ENCODE measurements at places on chromosomes 11 and 22.

- no peak for DNase-seq
- H3K4me3 ChIP-seq = no peak overlapping the region
- no peaks in the 10 kb centered on the region for H3K36me3 ChIP-seq
- H3K27me3 ChIP-seq = no peaks in the 10 kb centered on the region
- no peaks in the 10 kb centered on the region for H3K4me1 ChIP-seq
These were observed 573.6 kb downstream of the BUD13 start for GRCh38 chr11:116199182-116199581.

GRCh38 chr11:61349189-61349751 lies 12.4 kb downstream of the CYB561A3 start:
- H3K4me3 ChIP-seq = no peak overlapping the region
- H3K4me1 ChIP-seq = no peaks in the 10 kb centered on the region
- no peak for DNase-seq
- no peak overlapping the region for H3K27ac ChIP-seq
- peaks cover 64% of the 10 kb centered on the region for H3K36me3 ChIP-seq

DNA sequence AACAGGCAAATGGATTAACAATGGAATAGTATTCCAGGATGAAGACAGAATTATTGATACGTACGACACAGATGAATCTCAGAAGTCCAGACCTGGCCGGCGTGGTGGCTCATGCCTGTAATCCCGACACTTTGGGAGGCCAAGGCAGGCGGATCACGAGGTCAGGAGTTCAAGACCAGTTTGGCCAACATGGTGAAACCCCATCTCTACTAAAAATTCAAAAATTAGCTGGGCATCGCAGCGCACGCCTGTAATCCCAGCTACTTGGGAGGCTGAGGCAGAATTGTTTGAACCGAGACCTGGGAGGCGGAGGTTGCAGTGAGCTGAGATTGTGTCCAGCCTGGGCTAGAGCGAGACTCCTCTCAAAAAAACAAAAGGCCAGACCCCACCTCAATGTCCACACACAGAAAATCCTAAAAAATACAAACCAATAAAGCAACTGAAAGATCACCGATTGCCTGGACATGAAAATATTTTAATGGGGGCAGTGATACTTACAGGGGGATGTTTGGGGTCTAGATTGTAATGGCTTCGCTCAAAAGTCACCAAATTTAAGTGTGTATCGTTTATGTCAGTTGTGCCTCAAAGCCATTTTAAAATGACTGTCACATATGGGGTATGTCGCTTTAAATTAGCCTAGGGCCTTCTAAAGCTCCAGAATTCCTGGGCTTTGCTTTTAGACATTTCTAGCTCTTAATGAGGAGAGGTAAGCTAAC lies 3.8 kb downstream of the RPS25 start:
- H3K4me3 ChIP-seq = no peak overlapping the region
- no peak overlapping the region for H3K27ac ChIP-seq
- DNase-seq = no peak
- H3K27me3 ChIP-seq = no peaks in the 10 kb centered on the region

DNA sequence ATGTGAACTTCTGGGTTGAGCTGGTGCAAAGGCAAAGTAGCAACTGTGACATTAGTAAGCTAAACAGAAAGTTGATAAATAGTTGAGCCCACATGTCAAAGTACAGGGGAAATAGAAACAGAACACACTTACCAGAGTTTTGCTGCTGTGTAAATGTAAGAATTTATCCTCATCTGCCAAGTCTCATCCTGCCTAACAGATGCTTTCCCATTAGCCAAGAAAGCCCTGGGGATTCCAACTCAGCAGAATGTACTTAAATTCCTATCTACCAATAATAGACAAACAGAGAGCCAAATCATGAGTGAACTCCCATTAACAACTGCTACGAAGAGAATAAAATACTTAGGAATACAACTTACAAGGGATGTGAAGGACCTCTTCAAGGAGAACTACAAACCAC lies 7.3 kb upstream of the OR51A2 start:
- DNase-seq = no peak
- no peak overlapping the region for H3K4me3 ChIP-seq
- H3K4me1 ChIP-seq = no peaks in the 10 kb centered on the region
- no peaks in the 10 kb centered on the region for H3K27me3 ChIP-seq
- no peak overlapping the region for H3K27ac ChIP-seq
- no peaks in the 10 kb centered on the region for H3K36me3 ChIP-seq

DNA sequence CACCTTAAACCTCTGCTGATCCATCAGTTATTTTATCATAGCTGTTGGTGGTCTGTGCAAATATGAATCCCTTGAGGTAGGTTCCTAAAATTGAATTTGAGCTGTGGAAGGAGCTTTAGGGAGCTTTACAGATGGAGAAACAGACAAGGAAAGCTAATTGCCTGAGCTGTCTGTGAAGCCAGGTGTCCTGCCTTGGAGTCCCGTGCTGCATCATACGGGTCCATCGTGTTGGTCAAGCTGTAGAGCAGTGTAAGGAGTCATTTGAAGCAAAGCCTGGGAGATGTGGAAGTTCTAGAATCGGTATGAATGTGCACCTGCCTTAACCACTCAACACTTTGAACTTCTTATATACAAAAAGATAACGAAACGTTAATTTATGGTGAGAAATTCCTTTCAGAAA lies 1.0 kb downstream of the POLA2 start:
- H3K4me3 ChIP-seq = peak overlapping the region; percentile 93
- peaks cover 29% of the 10 kb centered on the region for H3K4me1 ChIP-seq
- no peaks in the 10 kb centered on the region for H3K36me3 ChIP-seq
- no peaks in the 10 kb centered on the region for H3K27me3 ChIP-seq

All from T-cell (primary cell).